Stimulated activated CD4-positive, alpha-beta T cell treated with anti-CD3 and anti-CD28 coated beads, TNF-alpha, amount 100 ng/mL, for 1 hour (primary cell): ENCODE measurements at places on chromosomes 5 and 9.

DNA sequence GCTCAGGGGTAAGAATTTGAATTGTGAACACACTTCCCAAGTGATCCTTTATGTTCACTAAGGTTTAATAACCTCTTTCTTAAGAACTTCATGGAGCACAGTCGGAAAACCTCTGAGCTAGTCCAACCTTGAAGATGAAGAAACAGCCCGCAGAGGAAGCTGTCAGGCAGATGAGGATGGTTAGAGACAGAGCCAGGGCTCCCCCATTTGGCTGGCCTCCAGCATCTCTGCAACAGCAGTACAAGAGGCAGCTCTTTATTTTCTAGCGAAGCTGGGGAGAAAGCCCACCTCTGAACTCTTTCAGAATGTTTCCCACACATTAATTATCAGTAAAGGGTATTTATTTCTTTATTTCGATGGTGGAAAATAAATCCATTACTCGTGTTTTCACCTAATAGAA is 350.8 kb downstream of the DMRT2 start:
- DNase-seq: no peak

- no peak for DNase-seq
Observed at GRCh38 chr5:172093965-172094364, 87.5 kb upstream of the FBXW11 start.

GRCh38 chr5:106380736-106381135 is 1290.0 kb downstream of the EFNA5 start:
- DNase-seq: no peak

DNA sequence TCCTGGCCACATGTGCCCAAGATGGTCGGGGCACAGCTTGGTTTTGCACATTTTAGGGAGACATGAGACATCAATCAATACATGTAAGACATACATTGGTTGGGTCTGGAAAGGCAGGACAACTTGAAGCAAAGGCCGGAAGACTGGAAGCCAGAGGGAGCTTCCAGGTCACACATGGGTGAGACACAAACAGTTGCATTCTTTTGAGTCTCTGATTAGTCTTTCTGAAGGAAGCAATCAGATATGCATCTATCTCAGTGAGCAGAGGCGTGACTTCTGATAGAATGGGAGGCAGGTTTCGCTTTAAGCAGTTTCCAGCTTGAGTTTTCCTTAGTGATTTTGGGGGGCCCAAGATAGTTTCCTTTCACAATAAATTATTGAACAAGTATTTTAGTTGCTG is 172.5 kb downstream of the RASEF start:
- DNase-seq: no peak

GRCh38 chr5:88675708-88676636 is 207.0 kb downstream of the MEF2C start:
- no peak for DNase-seq

DNA sequence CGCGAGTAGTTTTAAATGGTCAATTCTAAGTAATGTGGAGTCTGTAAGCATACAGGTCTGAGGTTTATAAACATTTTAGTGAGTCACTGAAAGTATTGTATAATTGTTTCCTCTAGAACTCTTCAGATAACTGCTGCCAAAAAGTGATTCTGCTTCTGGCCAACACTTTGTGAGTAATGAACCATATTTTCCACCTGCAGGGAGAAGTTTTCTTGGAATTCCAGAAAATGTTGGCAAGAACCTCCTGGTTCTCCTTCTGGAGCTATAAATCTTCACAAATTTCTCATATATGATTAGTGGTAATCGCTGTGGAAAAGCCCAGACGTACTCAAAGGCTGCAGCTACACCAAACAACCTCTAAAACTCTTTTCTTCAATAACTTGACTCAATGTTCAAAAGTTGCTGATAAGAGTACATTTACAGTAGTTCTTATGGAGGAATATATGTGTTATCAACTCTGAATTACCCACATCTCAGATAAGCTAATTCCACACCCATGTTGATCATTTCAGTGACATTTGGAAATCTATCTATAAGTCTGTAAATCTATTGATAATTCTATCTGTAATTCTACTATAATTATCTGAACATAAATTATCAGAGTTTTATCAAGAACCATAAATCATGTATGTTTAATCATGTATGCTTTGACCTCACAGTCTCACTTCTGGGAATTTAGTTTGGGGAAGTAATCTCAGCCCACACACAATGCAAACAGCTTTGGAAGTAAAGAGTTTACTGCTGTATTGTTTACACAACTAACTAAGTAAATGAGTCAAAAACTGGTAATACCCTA is 74.1 kb downstream of the FNBP1 start:
- DNase-seq: no peak

DNA sequence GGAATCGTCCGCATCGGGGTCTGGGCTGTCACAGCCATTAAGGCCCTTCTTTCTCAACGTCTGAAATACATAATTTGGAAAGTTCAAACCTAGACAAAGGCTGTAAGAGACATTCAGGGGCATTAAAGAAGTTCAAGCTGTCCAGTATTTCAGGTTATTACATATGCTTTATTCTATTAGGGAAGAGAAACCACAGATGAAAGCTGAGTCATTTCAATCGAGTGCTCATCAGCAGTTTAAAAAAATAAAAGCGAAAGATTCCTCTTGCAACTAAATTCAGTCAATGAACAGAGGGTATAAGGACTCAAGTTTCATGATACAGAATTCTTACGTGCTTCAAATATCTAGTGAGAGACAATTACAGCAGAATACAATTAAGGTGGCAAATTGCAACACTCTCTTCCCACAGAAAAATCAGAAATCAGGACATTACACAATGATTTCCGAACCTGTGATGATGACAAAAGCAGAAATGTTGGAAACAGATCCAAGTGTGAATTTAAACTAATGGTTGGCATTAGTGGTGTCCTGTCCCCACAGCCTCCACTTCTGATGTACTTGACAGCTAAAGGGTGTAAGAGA is 121.6 kb downstream of the MEF2C start:
- DNase-seq: no peak

- no peak for DNase-seq
Observed at GRCh38 chr5:150175536-150175935, 9.0 kb downstream of the CDX1 start.

DNA sequence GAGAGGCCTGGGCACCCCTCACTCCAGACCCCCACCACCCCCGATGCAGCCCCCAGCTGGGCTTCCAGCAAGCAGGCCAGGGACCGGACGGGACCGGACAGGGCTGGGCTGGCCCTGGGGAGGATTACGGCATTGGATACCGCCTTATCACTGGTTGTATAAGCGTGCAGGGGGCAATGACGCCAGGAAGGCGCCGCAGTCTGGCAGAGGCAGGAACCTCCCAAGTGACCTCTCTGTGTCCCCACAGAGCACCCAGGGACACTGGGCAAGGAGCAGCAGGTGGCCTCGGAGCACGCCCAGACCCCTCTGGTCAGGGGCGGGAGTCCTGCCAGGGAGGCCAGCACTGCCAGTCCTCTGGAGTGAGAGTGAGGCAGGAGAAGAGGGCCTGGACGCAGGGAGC is 723 bp upstream of the LCN15 start:
- DNase-seq: no peak

- no peak for DNase-seq
Observed at GRCh38 chr5:158487664-158488063, 612.1 kb downstream of the EBF1 start.

DNA sequence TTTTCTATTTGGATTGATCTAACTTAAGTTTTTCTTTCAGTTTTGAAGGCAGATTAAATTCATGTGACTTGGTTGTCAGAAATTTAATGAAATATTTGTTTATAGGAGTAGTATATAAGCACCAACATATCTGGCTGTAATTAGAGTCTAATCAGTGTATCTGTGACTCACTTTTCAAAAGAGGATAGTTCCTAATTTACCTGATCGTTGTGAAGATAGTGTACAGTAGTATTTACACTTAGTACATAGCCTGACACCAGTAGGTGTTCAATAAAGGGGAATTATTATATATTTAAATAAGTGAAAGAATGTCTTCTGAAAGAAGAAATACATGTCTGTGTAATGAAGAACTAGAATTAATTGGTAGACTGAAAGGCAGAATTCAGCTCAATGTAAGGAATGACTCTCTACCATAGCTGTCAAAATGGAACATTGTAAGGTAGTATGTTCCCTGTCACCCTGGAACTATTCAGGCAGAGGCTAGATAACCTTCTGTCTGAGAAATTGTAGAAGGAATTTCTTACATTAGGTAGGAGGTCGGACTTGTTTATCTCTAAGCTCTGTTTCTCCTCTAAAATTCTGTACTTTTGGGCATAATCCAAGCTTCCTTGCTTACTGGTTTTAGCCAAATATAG is 8.6 kb downstream of the TGFBR1 start:
- DNase-seq: no peak

DNA sequence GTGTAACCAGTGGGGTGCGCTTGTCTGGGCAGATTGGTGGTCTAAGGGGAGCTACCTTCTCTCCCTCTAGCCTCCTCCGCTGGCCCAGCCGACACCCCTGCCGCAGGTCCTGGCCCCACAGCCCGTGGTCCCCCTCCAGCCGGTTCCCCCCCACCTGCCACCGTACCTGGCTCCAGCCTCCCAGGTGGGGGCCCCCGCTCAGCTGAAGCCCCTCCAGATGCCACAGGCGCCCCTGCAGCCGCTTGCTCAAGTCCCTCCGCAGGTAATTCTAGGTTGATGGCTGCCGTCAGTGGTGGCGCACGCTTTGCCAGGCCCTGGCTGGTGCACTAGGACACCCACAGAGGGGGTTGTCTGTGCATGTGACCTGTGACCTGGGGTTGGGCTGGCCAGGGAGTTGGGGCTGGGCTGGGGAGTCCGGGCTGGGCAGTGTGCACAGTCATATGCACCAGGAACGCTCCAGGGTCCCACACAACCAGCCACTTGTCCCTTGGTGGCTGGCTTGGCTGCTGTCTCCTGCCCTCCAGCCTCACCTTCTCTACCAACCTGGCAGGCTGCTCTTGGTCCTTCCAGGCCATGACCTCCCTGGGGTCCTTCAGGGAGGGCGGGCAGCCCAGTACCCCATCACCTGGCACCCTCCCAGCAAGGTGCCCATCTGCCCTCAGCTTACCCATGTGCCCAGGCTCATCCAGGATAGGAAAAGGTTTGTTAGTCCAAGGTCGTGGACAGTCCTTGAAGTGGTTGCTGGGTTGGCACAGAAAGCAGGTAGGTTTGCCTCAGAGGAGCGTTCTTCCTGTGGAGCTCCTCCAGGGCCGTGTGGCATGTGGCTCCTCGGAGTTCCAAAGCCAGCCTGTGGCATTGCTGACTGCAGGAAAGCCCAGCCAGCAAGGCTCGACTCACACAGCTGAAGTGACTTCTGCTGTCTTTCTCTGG is 73.2 kb downstream of the WNK2 start:
- DNase-seq: no peak

- DNase-seq: no peak
Observed at GRCh38 chr9:131733541-131734061, 6.3 kb downstream of the RAPGEF1 start.

DNA sequence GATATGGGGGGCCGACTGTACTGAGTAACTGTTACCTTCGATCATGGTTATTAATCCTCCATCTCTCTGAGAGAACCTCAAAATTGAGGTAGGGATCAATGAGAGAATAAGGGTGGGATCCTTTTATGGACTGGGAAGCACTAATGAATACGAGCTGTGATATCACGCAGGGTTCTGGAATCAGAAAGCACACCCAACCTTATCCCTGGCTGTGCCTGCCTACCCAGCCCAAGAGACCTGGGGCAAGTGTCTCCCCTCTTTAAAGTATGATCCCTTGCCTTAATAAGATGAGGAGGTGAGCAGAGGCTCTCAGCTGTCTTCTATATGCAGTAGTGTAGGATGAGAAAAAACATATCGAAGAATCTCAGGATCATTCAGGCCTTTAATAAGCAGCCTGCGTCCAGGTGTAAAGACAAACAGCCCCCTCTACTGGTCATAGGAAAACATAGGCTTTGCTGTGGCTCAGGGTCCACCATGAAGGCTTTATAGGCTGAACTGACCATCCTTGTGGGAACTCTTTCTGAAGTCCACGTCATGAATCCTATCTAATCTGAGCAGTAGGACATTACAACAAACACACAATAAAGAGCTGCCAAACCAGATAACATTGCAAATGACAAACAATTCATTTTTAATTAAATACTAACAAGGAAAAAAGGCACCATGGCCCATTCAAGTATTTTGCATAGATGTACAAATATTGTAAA is 16.8 kb downstream of the NIPAL4 start:
- DNase-seq: no peak

DNA sequence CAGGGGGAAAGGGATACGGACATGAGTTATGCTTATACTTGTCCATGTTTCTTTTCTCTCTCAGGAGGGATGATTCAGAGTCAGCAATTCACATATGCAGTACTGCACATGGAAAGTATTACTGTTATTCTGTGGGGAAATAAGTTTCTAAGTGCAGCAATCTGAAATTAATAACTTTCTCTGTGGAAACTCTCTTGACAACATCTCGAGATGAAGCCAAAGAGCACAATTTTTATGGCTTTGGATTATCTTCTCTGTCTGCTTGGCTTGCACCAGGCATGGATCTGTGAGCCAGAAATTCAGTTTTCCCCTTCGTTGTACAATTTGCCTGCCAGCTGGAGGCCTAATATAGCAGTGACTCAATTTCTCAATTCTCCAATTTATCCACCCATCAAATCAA is 2.5 kb upstream of the NDFIP1 start:
- DNase-seq: no peak

GRCh38 chr5:142363619-142363963 is 38.8 kb upstream of the SPRY4 start:
- no peak for DNase-seq

DNA sequence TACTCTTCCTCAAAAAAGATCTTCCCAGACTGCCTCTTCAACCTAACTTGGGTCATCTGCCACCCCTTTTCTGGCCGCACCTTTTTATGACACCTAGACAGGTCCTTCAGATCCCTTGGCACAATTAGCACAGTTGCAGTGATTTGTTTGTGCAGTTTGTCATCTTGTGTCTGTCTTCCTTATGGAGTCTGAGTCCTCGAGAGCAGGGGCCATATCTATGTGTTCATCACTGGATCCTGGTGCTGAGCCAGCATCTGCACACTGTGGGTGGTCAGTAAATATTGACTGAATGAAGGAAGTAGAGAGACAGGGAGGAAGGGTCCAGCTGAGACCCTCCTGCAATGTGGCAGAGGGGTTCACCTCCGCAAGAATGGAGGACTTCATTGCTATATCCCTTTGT is 14.4 kb downstream of the ERGIC1 start:
- DNase-seq: no peak

GRCh38 chr9:105908069-105908468 is 213.7 kb downstream of the TMEM38B start:
- DNase-seq: no peak
